Dermis blood vessel endothelial cell (primary cell): ENCODE measurements at places on chromosomes 6 and 20. TPM values are rescaled to one million over a fixed set of nuclear protein-coding genes. Genes with fewer than 3 reads are reported as not detected.

Gene SOBP
- 0.42 and 1.0 TPM in 2 replicates for total RNA-seq

Gene KAT14
- total RNA-seq: 9.1 and 11.1 TPM in 2 replicates

Gene TOX2
- total RNA-seq: 0.88 and 1.5 TPM in 2 replicates

Gene THBS2
- total RNA-seq: 0.79 and 2.0 TPM in 2 replicates

Gene PTGIS
- total RNA-seq: 1.9 and 2.0 TPM in 2 replicates

Gene CRNKL1
- 37.8 and 39.5 TPM in 2 replicates for total RNA-seq

Gene ZNF512B
- total RNA-seq: 10.0 and 14.5 TPM in 2 replicates

Gene MYCT1
- 112 and 162 TPM in 2 replicates for total RNA-seq

Gene VGLL2
- not detected in 2 replicates for total RNA-seq

Gene NKX2-4
- not detected in 2 replicates for total RNA-seq

GRCh38 chr6:56758120-56758519 is 115.4 kb upstream of the DST start:
- DNase-seq: no peak

DNA sequence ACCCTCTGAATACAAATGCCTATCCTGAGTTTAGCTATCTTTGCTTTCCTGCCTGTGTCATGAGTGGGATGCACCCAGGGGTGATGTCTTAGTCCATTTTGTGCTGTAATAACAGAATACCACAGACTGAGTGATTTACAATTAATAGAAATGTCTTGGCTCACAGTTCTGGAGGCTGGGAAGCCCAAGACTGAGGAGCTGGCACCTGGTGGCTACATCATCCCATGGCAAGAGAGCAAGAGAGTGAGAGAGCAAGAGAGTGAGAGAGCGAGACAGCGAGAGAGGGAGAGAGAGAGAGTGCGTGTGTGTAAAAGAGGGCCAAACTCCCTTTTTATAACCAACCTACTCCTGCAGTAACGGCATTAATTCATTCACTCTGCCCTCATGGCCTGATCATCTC is 76.8 kb downstream of the PRDM1 start:
- no peak for DNase-seq

GRCh38 chr6:137277971-137278637 is 58.9 kb upstream of the IFNGR1 start:
- DNase-seq: peak; percentile 24

DNA sequence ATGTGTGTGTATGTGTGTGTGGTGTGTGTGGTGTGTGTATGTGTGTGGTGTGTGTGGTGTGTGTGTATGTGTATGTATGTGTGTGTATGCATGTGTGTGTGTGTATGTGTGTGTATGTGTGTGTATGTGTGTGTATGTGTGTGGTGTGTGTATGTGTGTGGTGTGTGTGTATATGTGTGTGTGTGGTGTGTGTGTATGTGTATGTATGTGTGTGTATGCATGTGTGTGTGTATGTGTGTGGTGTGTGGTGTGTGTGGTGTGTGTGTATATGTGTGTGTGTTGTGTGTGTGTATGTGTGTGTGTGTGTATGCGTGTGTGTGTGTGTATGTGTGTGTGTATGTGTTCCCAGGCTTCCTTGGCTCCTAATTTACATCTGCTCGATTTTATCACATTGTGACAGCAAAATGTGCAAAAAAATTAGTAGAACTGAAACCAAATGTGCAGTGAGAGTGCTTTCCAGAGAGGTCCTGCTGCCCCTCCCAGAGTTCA is 234.5 kb downstream of the BMP7 start:
- DNase-seq: no peak

- DNase-seq: no peak
Observed at GRCh38 chr20:5416086-5416485, 99.3 kb upstream of the PROKR2 start.

DNA sequence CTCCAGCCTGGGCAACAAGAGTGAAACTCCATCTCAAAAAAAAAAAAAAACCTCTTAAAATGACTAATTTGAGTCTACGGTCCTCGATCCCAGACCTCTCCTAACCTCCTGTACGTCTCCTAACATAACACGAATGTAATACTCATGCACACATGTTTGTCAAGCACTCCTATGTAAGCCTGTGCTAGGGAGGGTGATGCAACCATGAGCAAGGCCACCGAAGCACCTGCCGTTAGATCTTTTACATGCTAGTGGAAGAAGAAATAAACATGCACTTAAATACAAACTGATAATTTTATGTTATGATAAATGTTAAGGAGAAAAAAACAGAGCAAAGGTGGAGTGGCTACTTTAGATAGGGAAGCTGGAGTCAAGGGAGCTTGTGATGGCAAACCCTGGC is 72.3 kb upstream of the BEND3 start:
- DNase-seq: no peak

DNA sequence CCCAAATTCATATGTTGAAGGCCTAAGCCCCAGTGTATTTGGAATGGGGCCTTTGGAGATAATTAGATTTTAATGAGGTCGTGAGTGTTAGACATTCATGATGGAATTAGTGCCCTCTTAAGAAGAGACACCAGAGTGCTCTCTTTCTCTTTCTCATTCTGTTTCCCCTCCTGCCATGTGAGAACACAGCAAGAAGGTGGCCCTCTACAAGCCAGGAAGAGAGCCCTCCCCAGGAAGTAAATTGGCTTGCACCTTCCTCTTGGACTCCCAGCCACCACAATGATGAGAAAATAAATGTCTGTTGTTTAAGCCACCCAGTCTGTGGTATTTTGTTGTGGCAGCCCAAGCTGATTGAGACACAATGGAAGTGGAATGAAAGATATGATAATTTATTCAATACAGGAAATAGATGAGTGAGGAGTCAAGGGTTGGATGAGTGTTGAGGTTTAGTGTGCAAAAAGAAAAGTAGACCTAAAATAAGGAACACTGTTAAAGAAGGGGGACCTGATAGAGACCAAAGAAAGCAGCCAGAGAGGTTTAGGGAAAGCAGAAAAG is 25.9 kb upstream of the ATXN1 start:
- no peak for DNase-seq

- peak; percentile 29 for DNase-seq
Observed at GRCh38 chr6:151154418-151154817, 85.3 kb upstream of the AKAP12 start.

DNA sequence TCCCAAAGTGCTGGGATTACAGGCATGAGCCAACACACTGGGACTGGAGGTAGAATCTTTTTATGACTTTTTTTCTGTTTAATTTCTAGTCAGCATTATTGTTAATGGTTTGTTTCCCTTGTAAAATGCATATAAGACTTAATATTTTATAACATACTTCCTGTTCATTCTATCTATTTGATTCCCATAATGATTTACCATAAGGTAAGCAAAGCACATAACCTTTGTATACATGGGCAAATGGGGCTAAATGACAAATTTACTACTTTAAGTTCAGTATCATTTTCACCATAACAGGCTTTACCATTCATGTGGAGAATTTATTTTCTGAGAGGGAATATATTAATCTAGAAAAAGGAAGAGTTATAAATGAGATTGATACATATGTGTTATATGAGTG is 24.3 kb downstream of the VTA1 start:
- no peak for DNase-seq

DNA sequence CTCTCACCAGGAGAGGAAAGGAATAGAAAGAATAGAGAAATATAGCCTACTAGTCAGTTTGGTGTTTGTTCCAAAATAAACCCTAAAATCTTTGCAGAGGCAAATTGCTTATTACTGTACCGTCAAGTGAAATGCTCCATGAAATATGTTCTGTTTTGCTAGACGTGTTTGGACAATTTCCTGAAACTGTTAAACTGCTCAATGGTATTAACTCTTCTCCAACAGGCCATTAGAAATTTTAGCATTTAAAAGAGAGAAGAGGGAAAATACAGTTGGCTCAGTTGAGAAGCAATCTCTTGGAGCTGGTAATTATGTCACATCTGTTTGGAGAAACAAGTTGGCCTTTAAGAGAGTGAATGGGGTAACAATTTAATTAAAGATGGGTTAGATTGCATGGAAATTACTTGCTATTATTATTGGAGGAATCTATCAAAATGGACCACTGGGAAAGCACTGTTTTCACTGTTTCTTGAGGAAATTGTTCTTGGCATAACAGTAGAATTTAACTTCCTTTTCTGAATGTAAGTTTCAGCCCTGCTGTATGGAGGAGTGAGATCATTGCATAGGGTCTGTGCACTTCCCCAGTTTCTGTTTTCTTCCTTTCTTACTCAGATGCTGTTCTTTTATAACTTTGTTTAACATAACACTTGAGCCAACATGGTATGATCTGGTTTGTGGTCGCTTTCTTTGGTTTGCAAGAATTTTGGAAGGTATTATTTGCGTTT is 373.6 kb downstream of the PLCB1 start:
- DNase-seq: peak; percentile 33

- no peak for DNase-seq
Observed at GRCh38 chr6:146851837-146852236, 253.1 kb downstream of the ADGB start.

- peak; percentile 21 for DNase-seq
Observed at GRCh38 chr20:36728986-36729385, 16.9 kb downstream of the NDRG3 start.

DNA sequence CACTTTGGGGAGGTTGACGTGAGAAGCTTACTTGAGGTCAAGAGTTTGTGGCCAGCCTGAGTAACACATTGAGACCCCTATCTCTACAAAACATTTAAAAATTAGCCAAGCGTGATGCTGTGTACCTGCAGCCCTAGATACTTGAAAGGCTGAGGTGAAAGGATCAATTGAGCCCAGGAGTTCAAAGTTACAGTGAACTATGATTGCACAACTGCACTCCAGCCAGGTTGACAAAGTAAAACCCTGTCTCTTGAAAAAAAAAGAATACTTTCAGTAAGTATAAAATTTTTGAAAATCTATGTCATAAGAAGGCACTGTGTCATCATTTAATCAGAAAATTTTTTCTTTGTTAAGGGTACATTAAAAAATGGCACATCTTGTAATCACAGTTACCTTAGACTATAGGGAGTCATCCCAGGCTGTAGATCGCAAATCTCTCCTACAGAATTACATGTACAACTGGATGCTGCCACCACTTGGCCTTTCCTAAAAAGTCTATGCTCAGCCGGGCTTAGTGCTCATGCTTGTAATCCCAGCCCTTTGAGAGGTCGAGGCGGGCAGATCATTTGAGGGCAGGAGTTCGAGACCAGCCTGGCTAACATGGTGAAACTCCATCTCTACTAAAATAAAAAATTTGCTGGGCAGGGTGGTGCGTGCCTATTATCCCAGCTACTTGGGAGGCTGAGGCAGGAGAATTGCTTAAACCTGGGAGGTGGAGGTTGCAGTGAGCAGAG is 17.0 kb upstream of the MRS2 start:
- no peak for DNase-seq

GRCh38 chr20:10659651-10660601 is 13.9 kb downstream of the JAG1 start:
- DNase-seq: no peak

GRCh38 chr6:54266400-54266923 is 41.8 kb upstream of the TINAG start:
- DNase-seq: no peak

- no peak for DNase-seq
Observed at GRCh38 chr6:167831281-167831828, 4.6 kb downstream of the AFDN start.

- no peak for DNase-seq
Observed at GRCh38 chr6:167687116-167687725, 139.5 kb upstream of the AFDN start.

DNA sequence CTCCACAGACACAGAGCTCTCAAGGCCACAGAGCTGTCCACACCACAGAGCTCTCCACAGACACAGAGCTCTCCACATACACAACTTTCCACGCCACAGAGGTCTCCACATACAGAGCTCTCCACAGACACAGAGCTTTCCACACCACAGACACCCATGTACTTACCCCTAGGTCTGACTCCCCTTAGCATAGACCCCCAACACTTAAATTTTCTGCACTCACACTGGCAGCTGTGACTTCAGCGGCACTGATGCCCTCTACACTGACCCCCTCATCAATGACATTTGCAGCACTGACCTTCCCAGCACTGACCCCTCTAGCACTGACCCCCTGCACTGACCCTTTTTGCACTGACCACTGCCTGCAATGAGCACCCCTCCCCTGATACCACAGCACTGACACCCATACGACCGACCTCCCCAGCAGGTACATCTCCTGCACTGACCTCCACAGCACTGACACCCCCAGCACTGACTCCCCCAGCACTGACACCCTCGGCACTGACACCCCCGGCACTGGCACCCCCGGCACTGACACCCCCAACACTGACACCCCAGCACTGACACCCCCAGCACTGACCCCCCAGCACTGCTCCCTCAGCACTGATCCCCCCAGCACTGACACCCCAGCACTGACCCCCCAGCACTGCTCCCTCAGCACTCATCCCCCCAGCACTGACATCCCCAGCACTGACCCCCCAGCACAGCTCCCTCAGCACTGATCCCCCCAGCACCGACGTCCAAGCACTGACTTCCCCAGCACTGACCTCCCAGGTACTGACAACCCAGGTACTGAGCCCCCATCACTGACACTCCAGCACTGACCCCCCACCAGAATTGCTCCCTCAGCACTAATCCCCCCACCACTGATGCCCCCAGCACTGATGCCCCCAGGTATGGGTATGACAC is 56.5 kb downstream of the ERMARD start:
- no peak for DNase-seq

GRCh38 chr6:161414707-161415106 is 140.8 kb upstream of the AGPAT4 start:
- no peak for DNase-seq

- no peak for DNase-seq
Observed at GRCh38 chr20:46004889-46005473, 3.7 kb upstream of the MMP9 start.

DNA sequence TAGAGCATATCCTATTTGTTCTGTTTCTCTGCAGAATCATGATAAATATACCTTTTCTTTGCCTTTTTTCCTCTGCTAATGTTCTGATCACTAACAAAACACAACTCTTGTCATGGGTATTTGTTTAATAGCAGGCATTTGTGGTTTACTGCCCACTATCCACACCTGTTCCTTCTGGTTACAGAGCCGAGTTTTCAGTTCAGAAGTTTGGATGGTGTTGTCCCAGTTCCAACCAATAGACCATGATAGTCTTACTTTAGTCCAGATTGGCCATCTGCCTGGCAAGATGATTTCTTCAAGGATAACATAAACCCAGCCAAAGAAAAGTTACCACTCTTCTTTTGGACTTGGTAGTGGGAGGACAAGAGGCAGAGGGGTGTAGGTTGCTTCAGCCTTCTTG is 211.2 kb downstream of the TFAP2A start:
- DNase-seq: no peak

DNA sequence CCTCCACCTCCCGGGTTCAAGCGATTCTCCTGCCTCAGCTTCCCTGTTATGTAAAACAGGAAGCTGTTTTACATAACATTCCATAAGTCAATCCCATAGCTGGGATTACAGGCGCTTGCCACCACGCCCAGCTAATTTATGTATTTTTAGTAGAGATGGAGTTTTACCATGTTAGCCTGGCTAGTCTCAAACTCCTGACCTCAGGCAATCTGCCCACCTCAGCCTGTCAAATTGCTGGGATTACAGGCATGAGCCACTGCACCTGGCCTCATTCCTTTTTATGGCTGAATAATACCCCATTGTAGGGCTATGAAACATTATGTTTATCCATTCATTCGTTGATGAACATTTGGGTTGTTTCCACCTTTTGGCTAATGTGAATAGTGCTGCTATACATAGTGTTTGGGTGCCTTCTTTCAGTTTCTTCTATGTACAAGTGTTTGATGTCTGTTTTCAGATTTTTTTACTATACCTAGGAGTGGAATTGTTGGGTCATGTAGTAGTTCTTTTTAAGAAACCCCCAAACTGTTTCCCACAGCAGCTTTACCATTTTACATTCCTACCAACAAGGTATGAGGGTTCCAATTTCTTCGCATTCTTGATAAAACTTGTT is 138.7 kb upstream of the COL21A1 start:
- DNase-seq: no peak
